ENCODE measurements at places on chromosomes 5 and 9.
A peak's percentile ranks its signal among the peaks of the same experiment; 100 is the strongest.

- DNase-seq = no peak
Observed at GRCh38 chr9:81543695-81544094, 145.7 kb downstream of the TLE1 start.

GRCh38 chr5:157997991-157998504 is 139.1 kb upstream of the CLINT1 start:
- no peak for DNase-seq

DNA sequence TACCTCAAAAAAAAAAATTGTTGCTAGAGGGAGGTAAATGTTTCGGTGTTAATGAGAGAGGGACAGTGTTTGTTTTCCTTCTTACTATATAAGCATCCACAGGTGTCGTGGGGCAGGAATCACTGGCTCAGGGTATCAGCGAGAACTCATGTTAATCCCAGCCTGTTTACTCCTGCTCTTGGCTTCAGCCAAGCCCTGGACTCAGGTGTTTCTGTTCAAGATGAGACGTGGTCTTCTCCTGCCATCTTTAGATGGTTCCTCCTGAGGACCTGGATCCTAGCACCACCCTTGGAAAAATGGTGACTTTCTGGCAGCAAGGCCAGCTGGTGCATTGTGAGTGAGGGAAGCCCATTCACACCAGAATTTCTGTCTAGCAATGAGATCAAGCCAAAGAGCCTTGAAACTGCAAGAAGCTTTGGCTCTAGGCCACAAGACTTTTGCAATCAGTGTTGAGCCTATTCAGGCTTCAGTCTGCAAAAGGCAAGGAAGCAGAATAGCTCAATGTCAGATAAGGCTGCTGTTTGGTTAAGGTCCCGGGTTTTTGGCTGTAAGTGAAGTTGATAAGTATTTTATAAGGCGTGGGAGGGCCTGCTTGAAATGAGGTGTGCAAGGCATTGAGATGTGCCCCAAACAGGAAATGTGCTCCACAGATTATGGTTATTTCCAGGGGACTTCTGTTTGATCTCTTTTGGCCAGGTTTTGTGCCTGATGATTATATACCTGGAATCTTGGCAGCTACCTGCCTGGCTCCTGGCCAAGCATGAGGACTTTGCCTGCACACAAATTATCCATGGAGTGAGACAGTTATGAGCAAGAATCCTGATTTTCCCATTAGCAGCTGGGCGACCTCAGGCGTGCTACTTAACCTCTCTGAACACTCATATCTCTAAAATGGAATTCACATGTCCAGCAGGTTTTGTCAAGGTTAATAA is 99.8 kb downstream of the TENT4A start:
- peak; percentile 25 for DNase-seq

DNA sequence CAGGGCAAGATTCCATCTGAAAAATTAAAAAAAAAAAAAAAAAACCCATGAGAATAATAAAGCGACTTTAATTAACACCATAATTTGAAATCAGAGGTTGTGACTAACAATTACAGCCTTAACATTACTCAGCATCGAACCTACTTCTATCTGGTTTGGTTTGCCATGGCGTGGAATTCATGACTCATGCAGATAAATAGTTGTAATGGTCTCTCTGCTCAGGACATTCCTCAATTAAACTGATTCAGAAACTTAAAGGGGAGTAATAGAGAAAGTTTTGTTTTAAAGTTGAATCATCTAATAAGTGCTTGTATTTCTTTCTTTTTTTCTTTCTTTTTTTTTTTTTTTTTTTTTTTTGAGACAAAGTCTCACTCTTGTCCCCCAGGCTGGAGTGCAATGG is 135.5 kb downstream of the SPATA31D1 start:
- DNase-seq = no peak

GRCh38 chr9:38622288-38622674 is 1.9 kb upstream of the ANKRD18A start:
- DNase-seq = peak; percentile 10

GRCh38 chr5:143274952-143275351 is 128.5 kb downstream of the NR3C1 start:
- DNase-seq = no peak

DNA sequence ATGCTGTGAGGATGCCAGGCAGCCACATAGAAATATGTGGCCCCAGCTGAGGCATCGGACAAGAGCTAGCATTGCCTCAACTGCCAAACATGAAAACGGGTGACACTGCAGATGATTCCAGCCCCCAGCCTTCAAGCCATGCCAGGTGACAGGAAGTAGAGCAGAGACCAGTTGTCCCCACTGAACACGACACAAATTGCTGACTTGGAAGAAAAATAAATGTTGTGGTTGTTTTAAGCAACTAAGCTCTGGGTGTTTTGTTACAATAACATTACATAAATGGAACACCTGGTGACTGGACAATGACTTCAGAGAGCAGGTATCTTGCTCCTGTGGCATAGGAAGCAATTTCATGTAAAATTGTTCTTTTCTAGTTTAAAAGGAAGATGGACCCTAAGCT is 154.2 kb downstream of the KIF4B start:
- DNase-seq = no peak

DNA sequence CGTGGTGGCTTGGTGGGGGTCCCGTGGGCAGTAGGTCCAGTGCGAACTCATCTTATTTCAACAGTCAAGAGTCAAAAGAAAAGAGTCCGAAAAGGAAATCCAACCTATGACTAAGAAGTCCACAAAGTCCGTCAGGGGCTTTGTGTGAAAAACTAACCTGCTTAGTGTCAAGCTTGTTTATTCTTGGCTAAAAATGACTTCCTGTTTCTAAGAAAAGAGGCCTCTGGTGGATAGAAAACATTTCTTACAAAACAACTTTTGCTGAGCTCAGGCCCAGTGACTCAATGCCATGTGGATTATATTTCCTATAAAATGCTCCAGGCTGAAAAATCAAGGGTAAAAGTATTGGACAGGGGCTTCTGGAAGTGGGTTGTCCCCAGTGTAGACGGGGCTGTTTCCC is 105.9 kb downstream of the GADD45G start:
- DNase-seq = no peak

GRCh38 chr9:37187713-37188439 is 67.5 kb downstream of the ZCCHC7 start:
- no peak for DNase-seq

DNA sequence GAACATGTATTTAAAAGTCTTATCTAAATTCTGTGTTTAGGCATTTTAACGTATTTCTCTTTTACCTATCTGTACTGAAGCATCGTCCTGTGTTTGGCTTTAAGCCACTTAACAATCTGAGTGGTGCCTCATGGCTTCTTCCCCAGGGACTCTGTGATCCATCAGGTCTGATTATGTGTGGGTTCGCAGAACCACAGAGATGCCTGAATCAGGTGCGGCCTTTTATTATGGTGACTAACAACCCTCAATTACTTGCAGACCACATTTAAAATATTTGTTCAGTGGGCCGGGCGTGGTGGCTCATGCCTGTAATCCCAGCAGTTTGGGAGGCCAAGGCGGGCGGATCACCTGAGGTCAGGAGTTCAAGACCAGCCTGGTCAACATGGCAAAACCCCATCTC is 39.6 kb upstream of the SAP30L start:
- no peak for DNase-seq

GRCh38 chr9:122220673-122221182 is 8.0 kb downstream of the LHX6 start:
- no peak for DNase-seq

DNA sequence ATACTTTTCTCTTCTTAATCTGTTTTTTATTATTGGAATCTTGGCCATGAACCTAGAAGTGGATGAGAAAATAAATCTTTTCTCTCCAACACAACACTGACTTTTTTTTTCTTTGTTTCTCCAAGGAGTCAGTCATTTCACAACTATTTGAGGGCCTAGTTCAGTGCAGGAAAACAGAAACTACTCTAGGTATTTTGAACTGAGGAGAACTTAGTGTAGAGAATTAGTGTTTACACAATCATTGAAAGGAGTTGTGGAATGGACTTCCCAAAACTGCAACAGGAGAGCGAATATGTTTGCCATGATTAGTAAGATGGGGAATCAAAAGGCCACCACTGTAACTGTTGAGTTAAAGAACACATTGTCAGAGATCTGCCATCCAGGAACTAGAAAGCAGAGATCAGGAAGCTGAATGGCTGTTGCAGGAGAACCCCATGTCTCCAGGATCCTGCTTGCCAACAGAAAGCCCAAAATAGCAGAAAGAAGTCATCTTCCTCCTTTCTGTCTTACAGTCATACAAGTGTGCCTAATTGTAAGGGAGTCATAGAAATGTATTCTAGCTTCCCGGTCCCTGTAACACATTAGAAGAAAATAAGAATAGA is 20.3 kb upstream of the PCDH1 start:
- DNase-seq = no peak

- no peak for DNase-seq
Observed at GRCh38 chr5:117691081-117691870, 1116.7 kb upstream of the SEMA6A start.

DNA sequence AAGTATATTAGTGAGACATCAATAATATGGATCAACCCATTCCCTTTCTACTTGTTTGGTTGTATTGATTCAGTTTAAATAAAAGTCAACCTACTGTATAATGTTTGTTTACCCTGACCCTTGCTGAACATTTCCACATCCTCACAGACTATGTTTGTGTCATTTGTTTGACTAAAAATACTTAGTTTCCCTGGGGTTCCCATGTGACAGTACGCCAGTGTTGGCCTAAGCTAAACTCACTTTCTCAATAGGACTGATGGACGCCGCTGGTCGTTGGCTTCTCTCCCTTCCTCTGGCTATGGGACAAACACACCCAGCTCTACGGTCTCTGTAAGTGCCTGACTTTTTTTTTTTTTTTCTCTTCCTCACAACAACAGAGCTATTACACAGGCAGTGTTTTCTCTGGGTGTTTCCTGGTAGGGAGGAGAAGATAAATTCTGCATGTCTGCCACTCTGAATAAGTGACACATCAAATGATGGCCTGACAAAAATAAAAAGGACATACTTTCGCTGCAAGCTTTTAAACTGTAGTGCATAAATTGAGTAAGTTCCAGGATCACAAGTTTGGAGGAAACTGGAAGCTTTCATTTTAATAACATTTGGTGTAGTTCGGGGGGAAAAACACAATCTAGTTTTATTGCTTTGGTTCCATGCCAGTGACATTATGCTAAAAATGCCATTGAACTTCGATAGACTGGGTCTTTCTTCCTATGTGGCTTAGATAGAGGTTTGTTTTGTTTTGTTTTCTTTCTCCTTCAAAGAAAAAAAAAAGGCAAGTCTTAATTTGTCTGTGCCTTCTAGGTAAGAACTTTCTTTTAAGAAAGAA is 101.0 kb downstream of the CD180 start:
- peak; percentile 64 for DNase-seq

DNA sequence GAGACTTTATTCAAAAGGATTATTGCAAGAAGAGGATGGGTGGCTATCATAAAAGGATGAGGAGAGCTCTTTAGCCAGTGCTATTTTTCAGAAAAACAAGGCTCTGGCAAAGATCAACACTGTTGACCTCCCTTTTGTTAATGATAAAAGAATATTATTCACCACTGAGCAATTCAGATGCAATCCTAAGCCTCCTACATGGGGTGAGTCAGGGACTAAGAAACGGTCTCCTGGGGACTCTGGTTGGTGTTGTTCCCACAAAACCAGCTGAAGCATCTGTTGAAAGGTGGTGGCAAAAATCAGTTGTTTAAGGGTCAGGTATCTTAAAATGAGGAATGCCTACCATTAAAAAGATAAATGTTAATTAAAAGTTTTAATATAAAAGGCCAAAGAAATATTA is 7.7 kb upstream of the GCNT1 start:
- no peak for DNase-seq

- DNase-seq = peak; percentile 16
Observed at GRCh38 chr9:35748858-35749514, at the start of the genes GBA2 and RGP1. GBA2 (minus strand) TSS chr9:35749228; CDS start chr9:35748704, 524 bp downstream. RGP1 (plus strand) TSS chr9:35749287; CDS start chr9:35749756, 469 bp downstream.

DNA sequence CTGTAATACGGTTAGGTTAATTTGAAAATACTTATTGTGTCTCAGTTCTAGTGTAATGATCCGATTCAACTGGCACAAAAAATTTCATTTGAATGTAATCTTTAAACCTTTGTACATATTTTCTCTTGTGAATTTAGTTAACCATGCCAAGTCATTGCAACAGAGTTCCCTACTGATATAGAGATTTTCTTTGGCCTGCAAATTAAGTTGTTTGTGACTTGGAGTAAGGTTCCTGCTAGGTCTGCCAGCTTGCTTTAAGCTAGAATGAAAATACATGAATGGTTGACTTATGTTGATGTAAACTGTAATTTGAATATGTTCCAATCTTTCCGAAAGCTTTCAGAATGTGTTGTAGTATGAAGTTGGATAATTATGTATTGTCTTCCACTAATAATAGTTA is 1004.1 kb upstream of the EDIL3 start:
- no peak for DNase-seq

- no peak for DNase-seq
Observed at GRCh38 chr5:1651971-1652872, 128.5 kb upstream of the LPCAT1 start.

DNA sequence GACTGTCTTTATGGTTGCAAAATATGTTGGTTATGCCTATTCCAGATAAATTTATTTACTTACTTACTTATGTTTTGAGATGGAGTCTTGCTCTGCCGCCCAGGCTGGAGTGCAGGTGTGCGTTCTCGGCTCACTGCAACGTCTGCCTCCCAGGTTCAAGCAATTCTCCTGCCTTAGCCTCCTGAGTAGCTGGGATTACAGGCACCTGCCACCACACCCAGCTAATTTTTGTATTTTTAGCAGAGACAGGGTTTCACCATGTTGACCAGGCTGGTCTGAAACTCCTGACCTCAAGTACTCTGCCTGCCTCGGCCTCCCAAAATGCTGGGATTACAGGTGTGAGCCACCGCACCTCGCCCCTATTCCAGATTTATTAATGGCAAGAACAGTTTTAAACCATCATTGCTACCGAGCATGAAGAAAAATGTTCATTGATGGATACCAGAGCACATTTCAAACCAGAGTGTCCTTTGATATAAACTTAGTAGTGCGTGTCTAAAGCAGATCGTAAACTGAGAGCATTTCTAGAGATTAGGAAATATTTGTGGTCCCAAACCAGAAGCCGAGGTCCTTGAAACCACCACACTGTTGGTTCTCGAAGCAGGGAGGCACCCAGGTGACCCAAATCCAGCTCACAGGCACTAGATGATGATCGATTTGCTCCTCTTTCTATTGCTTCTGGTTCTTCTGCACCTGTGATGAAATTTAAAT is 85.2 kb downstream of the GRAMD2B start:
- DNase-seq = no peak

- no peak for DNase-seq
Observed at GRCh38 chr5:95471487-95471886, 80.3 kb downstream of the FAM81B start.

DNA sequence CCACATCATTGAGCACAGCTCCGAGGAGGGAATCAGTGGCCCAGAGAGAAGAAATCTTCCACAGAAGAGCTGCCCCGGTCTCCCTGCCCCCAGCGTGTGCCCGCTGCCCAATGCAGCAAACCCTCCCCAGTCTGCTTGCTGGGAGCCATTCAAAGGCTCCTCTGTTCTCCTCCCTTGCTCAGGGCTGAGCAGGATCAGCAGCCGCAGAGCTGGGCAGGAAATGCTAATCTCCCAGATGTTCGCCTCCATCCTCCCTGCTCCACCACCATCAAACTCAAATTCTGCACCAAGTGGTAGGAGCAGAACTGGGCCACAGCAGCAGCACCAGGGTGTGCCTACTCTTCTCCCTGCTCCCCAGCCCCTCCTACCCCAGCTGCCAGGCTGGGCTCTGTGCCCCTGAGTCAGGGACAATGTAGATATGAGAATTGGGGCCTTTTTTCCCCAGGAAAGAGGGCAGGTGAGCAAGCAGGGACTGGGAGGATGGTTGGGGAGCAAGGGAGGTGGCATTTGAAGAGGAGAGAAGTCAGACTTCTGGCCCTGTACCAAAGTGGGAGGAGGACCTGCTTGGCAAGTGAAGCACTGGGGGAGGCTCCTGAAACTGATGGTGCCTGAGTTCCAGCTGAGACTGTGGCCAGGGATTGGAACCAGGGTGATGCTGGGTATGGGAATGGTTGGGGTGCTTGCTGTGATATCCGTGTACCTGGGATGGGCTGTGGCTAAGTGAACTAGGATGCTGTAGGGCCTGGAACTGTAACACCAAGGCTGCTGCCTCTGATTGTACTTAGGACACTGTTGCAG is 1.9 kb upstream of the PCDH1 start:
- DNase-seq = no peak
